ENCODE measurements at places on chromosomes 1 and 21.

- no peak for DNase-seq
Measured at GRCh38 chr1:174976436-174977108, 23.2 kb upstream of the CACYBP start.

- no peak for DNase-seq
Measured at GRCh38 chr1:216921866-216922265, 198.6 kb upstream of the ESRRG start.

- DNase-seq: no peak
Measured at GRCh38 chr1:226407199-226407496, 745 bp downstream of the PARP1 start.

- DNase-seq: no peak
Measured at GRCh38 chr21:35451276-35451675, 402.2 kb upstream of the RUNX1 start.

DNA sequence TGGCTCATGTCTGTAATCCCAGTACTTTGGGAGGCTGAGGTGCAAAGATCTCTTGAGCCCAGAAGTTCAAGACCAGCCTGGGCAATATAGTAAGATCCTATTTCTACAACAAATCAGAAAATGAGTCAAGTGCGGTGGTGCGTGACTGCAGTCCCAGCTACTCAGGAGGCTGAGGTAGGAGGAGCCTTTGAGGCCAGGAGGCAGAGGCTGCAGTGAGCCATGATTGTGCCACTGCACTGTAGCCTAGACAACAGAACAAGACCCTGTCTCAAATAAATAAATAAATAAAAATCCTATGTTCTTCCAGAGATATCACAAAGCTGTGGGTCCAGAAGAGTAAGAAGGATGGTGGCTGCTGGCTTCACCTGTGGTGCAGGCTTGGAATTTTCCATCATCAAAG, 22.1 kb downstream of the CDA start:
- DNase-seq: no peak

GRCh38 chr1:214123061-214123784, 135.4 kb downstream of the PROX1 start:
- peak; percentile 18 for DNase-seq

DNA sequence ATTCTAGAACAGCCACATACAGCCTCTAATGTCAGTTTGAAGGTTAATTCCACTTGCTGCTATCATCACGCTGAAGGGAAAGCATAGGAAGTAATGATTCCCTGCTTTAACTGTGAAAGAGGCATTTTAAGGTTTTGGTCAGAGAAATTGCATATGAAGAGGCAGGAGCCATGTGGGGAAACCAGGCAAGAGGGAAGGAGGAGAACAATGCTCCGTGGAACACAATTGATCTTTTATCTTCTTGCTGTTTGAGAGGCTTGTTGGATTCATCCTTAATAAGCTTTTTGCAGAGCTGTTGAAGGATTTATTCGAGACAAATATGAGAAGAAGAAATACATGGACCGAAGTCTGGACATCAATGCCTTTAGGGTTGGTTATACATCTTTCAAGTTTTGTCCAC, 35.9 kb downstream of the SMAP2 start:
- DNase-seq: no peak

DNA sequence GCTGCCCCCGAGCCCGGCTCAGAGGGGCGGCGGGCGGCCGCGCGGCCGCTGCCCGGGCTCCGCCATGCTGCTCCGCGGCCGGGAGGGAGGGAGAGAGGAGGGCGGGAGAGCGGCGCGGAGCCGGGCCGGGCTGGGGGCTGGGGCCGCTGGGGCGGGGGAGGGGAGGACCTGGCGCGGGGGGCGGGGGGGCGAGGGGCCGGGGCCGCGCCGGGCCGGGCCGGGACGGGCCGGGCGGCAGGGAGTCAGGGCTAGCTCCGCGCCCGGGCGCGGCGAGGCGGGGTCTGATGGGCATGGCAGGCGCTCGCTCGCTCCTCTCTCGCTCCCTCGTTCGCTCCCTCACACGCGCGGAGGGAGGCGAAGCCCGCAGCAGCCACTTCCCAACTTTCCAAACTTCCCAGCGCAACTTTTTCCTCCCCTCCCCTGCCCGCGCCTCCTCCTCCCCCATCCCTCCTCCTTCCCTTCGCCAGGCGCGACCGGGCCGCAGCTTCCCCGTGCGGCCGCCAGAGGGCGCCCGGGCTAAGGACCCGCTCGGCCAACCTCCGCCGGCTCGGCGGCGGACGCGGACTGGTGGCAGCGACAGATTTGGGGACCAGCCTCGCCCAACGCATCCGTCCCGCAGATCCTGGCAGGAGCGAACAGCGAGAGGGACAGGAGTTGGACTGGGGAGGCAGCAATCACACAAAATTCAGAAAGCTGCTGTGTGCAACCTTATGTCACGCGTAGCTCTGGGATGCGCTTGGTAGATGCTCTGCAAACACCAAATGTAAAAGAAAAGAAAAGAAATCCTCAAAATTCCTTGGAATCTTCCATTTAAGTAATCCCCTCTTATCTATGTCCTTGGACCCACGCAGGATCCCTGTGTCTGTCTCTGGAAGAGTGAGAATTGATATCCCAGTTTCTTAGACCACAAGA, at the start of gene TRABD2B:
Gene TRABD2B (minus strand): TSS at position 97 of the 912 bp plus-strand sequence.
- DNase-seq: peak; percentile 50

GRCh38 chr1:58104960-58105359, 441.6 kb downstream of the OMA1 start:
- DNase-seq: no peak

DNA sequence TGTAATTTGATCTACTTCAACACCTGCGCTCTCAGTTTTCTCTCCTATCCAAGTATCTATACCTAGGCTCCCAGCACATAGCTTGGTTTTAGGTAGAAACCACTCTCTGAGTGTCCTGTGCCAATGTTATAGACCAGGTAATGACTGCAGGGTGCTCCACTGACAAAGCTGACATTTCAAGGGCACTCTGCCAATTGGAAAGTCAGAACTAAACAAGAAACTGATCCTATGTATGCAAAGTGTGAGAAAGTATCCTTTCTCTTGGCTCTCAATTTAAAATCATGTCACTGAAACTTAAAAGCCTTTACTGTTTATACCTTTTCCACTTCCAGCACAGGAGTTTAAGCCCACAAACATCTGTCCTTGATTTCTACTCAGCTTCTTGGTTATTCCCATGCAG, 45.0 kb upstream of the AIM2 start:
- no peak for DNase-seq

DNA sequence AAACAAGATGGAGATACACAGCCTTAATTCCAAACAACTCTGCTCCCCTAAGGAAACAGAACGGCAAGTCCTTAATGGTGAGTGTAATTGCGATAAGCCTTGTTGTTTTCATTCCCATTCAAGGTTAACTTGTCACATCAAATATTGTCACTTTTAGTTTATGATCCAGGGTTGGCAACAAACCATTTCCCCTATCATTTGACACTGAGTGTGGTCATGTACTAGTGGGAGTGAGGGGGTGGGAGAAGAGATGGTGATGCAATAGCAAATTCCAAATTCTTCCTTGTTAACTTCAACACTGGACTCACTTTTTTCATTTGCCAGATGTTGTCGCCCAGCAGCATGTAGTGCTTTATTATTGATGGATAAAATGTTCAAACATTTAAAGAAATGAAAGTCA, 140.4 kb downstream of the ZNF326 start:
- DNase-seq: no peak

GRCh38 chr1:117093870-117094621, 27.5 kb downstream of the TRIM45 start:
- peak; percentile 8 for DNase-seq

- peak; percentile 6 for DNase-seq
Measured at GRCh38 chr1:69567652-69568420, at the start of gene LRRC7. Gene LRRC7, plus strand, starts transcription at chr1:69567922. Its CDS starts 718 bp downstream, at chr1:69568640.

GRCh38 chr1:70383483-70383882, 27.6 kb upstream of the CTH start:
- no peak for DNase-seq

DNA sequence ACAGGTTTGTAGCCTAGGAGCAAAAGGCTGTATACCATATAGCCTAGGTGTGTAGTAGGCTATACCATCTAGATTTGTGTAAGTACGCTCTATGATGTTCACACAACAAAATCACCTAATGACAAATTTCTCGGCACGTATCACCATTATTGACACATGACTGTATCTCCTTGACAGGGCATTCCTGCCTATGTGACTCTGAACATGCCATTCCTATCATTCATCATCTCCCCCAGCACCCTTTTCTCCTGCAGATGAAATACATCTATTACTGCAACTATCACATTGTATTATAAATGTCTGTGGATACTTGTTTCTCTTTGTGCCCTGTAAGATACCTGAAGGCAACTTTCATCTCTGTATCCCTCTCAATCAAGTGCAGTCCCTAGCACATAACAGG, 29.9 kb downstream of the TP53BP2 start:
- no peak for DNase-seq

DNA sequence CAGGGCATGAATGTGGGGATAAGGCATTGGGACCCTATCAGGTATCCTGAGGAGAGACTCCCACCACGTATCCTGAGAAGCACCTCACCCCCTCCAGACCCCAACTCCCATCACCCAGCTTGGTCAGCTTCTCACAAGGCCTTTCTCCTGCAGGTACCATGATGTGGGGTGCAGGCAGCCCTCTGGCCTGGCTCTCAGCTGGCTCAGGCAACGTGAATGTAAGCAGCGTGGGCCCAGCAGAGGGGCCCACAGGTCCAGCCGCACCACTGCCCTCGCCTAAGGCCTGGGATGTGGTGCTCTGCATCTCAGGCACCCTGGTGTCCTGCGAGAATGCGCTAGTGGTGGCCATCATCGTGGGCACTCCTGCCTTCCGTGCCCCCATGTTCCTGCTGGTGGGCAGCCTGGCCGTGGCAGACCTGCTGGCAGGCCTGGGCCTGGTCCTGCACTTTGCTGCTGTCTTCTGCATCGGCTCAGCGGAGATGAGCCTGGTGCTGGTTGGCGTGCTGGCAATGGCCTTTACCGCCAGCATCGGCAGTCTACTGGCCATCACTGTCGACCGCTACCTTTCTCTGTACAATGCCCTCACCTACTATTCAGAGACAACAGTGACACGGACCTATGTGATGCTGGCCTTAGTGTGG, 1.3 kb downstream of the GPR3 start:
- DNase-seq: no peak

DNA sequence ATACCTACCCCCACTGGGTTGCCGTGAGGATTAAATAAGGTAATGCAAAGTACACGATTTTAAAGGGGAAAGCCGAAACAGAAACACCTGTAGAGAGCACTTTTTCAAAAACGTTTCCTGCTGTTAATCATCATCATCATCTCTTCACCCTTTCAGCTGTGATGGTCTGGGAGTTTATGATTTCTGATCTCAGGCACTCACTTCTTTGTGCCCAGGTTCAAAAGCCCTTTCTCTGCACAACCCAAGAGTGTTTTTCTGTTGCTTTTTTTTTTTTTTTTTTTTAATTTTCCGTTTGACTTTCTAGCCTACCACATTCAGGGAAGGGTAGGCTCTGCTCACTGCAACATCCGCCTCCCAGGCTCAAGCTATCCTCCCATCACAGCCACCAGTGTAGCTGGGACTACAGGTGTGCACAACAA, 936 bp upstream of the UBXN11 start:
- DNase-seq: no peak

- DNase-seq: no peak
Measured at GRCh38 chr1:16210581-16210980, 1.9 kb downstream of the ARHGEF19 start.

DNA sequence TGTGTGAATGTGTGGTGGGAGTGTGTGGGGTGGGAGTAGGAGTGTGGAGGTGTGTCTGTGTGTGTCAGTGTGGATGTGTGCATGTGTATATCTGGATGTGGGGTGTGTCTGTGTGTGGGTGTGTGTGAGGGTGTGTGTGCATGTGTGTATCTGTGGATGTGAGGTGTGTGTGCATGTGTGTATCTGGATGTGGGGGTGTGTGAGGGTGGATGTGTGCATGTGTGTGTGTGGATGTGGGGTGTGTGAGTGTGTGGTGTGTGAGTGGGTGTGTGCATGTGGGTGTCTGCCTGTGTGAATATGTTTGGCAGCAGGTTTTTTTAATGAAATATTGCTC, 106.1 kb downstream of the PDE9A start:
- no peak for DNase-seq

GRCh38 chr1:201482755-201483154, 13.8 kb upstream of the PHLDA3 start:
- no peak for DNase-seq

DNA sequence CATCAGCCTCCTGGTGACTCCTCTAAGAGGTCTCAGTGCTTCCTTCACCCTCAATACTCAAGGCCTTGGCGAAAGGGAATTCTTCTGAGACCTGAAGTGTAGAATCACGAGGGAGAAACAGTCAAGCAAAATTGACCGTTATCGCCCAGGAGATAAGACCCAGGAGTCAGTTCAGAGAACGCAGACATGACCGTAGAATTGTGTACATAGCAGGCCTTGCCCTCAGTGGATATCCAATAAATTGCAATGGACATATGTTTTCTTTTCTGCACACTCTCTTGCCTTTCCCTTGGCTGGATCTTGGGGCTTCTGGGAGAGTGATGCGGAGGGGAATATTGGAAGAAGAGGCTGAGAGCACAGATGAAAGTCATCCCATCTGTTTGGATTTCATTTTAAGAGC, 15.7 kb upstream of the ETS2 start:
- no peak for DNase-seq

DNA sequence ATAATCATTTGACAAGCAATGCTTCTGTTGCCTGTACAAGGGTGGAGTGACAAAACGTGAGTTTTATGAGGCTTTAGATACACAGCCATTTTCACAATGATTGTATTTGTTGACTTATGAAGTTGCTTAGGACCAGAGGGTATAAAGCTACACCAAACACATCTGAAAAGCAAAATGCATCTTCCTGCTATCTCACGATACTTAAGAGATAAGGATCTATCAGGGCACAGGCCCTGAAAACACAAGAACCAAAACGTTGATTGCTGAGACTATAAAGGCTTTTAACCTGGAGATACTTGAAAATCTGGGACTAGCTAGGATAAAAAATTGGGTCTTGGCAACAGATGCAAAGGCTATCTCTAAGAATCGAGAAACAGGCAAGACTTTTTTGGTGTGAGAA, 115.7 kb downstream of the SLC5A9 start:
- no peak for DNase-seq

- DNase-seq: no peak
Measured at GRCh38 chr1:56070601-56071000, 508.8 kb downstream of the PLPP3 start.

GRCh38 chr1:205500240-205501233, 3.9 kb upstream of the CDK18 start:
- no peak for DNase-seq

DNA sequence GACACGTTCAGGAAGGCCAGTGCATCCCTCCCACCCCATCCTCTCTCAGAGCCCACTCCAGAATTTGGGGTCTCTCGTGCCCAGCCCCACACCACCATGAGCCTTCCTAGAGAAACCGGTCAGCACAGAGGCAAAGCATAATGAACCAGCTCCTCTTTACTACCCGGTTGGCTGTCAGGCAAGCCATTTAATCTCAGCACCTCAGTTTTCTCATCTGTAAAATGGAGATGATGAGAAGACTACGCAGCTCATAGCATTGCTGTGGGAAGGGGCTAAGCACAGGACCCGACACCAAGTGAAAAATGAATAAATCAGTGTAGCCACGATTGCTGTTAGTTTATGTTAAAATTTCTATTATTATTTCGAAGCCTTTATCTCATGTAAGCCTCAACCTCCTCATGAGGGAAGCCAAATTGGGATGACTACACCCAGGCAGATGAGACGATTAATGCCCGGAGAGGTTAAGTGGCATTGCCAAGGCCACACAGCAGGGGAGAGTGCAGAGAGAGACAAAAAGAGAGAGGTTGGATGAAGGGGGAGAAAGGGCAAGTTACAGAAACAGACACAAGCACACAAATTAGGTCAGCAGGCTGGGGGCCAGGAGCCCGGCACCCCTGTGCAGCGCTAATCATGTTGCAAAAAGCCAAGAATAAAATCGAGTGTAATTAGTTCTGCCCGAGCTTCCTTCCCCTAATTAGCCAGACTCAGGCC, 25.7 kb downstream of the SDC3 start:
- no peak for DNase-seq

Data from activated CD4-positive, alpha-beta T cell treated with anti-CD3 and anti-CD28 coated beads, Interleukin-2, amount 50 U/mL, for 1 hour (primary cell).